ENCODE measurements at places on chromosomes 6 and 20.

DNA sequence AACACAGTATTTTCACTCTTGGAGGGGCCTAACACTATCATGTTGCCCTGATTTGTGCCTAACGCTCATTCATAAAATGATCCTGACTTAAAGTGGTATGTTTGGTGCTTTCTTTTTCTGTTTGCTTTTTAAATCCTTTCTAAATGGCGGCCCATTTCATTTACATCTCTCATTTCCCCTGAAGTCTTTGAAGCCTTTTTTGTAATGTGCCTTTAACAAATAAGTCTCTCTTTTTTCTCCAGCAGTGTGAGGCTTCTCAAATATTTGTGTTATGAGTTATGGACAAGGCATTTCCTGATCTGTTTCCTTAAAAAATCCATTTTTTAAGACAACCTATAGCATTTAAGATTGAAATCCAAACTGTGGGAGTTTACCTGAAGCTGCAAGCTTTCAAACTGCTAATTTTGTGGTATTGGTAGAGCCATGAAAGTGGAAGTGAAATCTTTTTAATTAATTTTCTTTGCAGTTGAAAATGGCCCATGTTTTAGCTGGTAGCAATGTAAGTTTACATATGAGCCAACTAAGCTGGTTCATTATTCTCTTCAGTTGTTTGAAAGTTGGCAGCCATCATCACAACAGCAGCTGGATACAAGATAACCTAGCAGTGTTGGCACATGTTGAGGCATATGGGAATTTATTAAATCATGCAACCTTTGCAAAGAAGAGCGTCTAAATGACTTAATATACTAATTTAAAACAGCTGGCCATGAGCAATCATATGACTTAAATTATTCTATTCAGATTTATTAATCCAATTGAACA lies 469.7 kb downstream of the CDKAL1 start:
- DNase-seq: no peak

- DNase-seq: no peak
Observed at GRCh38 chr6:150202404-150202803, 59.6 kb downstream of the PPP1R14C start.

DNA sequence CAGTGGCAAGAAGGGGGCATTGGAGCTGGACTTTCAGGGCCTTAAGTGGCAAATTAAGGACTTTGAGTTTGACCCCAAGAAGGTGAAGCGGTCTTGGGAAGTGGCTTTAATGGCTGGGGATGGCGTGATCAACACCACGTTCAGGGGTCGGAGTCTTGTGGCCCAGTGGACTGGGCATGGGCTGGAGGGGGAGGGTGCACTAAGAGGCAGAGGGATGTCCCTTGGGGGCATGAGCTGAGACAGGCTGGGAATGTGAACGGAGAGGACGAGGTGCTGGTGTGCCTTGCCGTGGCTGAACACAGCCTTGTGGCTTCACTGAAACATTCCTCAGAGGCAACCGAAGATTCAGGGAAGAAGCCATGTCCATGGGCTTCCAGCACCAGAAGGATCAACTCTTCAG lies 227.0 kb downstream of the SYNDIG1 start:
- no peak for DNase-seq

- DNase-seq: peak; percentile 96
Observed at GRCh38 chr6:166488076-166488685, 98.3 kb downstream of the RAMACL start.

- no peak for DNase-seq
Observed at GRCh38 chr6:32815115-32815514, 1.7 kb downstream of the HLA-DOB start.

GRCh38 chr6:84553527-84553926 lies 210.9 kb downstream of the TBX18 start:
- no peak for DNase-seq

DNA sequence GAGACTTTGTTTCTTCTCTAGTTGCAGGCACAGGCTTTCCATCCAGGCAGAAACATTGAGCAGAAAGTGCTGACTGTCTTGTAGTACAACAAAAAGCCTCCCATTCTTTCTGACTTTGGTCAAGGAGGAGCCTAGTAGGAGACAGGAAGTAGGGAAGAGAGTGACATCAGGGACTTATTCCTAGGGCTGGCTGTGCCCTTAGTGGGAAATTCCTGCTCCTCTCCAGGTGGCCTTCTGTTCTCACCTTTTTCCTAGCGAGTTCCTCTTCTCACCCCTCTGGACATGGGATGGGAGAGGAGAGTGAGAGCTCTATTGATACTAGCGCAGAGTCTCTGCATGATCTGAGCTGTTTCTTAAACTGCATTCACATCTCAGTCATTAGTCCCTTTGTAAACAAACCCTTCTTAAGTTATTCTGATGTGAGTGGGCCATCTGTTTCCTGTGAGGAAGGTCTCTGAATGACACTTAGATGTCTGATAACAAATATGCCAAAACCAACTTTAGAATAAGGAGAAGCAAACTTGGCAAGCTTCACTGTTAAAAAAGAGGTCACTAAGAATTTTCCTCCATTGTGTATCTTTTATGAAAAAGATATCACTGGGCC lies 455.0 kb downstream of the GJA1 start:
- no peak for DNase-seq

- DNase-seq: peak; percentile 31
Observed at GRCh38 chr20:4812216-4812615, 90.5 kb downstream of the PRND start.

- no peak for DNase-seq
Observed at GRCh38 chr6:71294121-71294523, 5.5 kb downstream of the OGFRL1 start.

GRCh38 chr6:108587258-108588059 lies 26.7 kb downstream of the FOXO3 start:
- DNase-seq: no peak

DNA sequence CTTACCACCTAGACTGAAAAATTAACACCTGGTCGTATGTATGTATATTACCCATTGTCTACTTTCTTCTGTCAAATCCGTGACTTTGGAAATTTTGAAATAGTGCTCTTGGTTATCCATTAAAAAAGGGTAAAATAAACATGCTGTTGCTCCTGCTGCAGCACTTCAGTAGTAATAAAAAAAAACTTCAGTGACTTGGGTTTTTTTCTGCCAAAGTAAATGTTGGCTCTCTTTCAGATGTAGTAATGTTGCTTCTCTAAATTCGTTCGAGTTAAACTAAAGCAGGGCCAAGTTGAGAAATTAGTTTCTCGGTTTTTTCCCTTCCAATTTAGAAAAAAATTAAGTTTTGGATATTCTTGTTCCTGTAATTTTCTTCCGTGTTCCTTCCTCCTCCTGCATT lies 34.2 kb downstream of the JARID2 start:
- DNase-seq: no peak

DNA sequence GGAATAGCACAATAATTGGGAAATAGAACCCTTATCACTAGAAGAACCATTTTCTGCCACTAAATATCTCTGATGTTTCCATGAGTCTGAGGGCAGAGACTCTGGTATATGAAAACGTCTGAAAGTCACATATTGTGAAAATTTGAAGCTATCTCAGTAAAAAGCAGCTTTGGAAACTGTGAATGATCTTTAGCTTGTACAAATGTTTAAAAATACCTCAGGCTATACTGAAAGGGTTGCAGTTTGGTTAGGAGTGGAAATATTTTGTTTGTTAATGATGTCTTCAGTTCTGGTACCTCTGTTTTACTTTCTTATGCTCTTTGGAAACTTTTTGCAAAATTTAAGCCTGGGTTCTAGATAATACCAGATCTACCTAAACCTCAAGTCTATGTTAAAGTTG lies 135.0 kb downstream of the SLC16A10 start:
- no peak for DNase-seq

- DNase-seq: no peak
Observed at GRCh38 chr6:516213-516612, 124.7 kb downstream of the IRF4 start.

DNA sequence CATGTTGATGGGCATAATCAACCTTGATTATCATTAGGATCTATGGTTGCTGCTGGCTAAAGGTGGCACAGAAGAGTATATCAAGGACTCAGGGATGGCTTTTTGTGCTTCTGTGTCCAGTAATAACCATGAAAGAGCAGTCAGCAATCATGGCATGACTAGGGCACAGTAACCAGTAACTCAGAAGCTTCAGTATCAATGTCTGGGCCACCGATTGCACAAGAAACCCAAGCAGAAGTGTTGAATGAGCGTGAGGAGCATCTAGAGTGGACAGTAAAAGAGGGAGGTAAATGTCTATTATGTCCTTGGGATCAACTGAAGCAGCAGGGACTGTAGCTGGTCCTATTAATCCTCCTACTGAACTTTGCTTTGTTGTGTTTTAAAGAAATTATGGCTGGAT lies 81.5 kb upstream of the F13A1 start:
- no peak for DNase-seq

DNA sequence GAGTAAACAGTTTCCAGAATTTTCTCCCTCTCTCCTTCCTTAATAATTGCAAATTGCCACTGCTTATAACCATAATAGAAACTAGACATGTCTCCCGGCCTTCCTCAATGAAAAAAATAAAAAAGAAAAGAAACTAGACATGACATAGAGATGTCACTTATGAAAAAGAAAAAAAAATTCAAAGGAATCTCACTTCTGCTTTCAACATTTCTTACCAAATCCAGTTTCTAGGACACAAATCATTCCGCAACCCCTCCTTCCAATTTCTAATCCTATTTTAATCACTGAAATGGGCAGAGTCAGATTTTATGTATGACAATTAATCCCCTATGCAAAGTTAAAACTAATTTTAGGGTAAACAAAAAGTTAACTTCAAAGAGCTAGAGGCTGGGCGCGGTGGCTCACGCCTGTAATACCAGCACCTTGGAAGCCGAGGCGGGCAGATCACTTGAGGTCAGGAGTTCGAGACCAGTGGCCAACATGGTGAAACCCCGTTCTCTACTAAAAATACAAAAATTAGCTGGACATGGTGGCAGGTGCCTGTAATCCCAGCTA lies 40.1 kb upstream of the EEF1A1 start:
- no peak for DNase-seq

DNA sequence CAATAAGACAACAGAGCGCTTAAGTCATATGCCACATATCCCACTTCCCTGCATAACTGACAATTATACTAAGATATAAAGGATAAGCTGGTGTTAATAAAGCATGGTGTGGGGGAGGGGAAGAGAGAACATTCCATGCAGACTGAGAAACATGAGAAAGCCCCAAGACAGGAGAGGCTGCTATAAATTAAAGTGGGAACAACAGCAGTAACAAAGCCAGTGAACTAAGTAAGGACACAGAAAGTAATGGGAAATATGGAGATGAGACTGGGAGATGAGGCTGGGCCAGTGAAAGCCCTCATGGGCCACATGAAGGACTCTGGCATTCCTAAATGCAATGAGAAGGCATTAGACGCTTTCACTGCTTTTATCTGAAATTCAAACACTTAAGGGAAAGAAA lies 41.3 kb downstream of the SESN1 start:
- DNase-seq: no peak

DNA sequence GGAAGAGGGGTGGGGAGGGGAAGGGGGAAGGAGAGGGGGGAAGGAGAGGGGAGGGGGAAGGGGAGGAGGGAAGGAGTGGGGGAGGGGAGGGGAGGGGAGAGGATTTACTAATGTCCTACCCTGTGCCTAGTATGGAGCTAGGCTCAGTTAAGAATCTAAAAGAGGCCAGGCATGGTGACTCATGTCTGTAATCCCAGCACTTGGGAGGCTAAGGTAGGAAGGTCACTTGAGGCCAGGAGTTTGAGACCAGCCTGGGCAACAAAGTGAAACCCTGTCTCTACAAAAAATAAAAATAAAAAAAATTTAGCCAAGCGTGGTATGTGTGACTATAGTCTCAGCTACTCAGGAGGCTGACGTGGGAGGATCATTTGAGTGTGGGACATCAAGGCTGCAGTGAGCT lies 13.0 kb downstream of the UBE2J1 start:
- DNase-seq: no peak

- no peak for DNase-seq
Observed at GRCh38 chr6:11384531-11385309, 152.3 kb upstream of the NEDD9 start.

GRCh38 chr6:32332433-32332832 lies 39.3 kb downstream of the TSBP1 start:
- DNase-seq: no peak

GRCh38 chr20:63172726-63173125 lies 43.2 kb downstream of the YTHDF1 start:
- no peak for DNase-seq

- no peak for DNase-seq
Observed at GRCh38 chr6:44051515-44051914, 75.7 kb downstream of the MRPL14 start.

DNA sequence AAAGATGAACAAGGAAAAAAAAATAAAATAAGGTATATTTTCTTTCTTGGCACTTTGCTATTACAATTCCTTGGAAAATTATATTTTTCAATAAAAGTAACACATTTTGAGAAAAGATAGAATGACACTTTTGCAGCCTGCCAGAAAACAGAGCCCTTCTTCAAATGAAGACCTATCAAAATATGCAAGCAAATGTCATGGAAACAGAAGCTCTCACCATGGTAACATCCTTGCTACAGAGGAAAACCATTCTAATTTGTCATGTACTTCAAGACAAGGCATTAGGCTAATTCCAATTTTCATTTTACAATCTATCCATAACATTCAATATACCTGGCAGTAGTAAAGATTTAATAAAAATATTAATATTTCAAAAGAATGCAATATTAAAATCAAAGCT lies 177.9 kb downstream of the RNGTT start:
- no peak for DNase-seq

All from CD4-positive, alpha-beta T cell treated with Interleukin-4 for 4 hours (primary cell).